Coronary artery (tissue), 2 donors: ENCODE measurements at places on chromosomes 7 and 10.

DNA sequence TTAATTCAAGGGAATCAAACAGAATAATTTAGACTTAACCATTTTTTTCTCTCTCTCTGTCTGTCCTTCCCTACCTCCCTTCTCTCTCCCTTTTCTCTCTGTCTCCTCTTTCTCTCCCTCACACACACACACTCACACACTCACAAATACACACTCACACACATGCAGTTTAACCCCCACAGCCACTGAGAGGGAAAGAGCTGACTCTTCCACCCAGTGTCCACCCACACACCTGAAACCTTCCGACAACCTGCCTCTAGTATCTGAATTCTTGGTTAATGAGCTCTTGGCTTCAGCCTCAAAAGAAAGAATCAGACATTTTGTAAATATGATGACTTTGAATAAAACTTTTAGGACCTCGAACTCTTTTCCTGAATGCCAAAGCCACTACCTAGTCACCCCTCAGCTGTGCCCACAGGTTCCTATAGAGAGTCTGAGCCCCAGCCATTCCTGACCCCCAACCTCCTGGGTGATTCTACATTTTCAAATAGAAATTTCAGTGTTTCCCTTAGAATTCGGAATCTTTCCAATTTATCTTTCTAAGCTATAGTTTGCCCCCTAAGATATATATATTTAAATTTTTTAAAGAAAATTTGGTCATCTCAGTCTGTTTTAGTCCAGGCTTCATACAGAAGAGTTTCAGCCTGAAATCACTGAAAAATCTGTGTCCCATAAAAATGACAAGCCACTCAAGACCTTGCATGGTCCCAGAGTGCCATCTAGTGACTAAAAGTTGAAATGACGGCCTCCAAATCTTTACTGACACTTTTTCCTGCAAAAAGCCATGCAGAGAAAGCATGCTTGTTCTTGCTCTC lies 202.8 kb downstream of the IPMK start:
- DNase-seq, result no peak

DNA sequence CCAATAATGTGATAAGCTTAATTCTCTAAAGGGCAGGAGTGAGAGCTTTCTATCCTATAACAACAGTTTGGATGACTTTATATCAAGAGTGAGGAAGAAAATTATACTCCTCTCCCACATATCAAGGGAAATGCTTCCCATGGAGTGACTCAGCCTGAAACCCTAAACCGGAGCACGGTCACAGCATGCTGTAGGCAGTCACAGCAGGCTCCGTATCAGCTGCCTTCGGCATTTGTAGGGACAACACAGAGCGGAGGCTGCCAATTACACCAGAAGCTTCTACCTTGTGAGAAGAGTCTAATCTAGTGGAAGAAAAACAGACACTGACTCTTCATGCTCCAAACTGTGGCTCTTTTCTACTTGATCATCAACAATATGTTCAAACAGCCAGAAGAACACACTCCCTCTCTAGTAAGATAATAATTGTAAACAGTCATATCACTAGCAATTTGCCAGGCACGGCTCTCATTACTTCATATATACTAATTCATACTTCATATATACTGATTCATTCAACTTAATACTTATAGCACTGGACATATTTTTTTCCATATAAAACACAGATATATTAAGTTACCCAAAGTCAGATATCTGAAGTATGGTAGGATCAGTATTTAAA lies 65.9 kb downstream of the DGKB start:
- no peak for DNase-seq

GRCh38 chr10:92550924-92551323 lies 23.0 kb downstream of the IDE start:
- DNase-seq, result no peak

GRCh38 chr10:3255075-3255474 lies 82.5 kb upstream of the PITRM1 start:
- DNase-seq, result no peak

GRCh38 chr7:2687881-2688318 lies at the start of gene AMZ1:
Gene AMZ1, plus strand, starts transcription at chr7:2688202. Its CDS starts 12,250 bp downstream, at chr7:2700452.
- no peak for DNase-seq

DNA sequence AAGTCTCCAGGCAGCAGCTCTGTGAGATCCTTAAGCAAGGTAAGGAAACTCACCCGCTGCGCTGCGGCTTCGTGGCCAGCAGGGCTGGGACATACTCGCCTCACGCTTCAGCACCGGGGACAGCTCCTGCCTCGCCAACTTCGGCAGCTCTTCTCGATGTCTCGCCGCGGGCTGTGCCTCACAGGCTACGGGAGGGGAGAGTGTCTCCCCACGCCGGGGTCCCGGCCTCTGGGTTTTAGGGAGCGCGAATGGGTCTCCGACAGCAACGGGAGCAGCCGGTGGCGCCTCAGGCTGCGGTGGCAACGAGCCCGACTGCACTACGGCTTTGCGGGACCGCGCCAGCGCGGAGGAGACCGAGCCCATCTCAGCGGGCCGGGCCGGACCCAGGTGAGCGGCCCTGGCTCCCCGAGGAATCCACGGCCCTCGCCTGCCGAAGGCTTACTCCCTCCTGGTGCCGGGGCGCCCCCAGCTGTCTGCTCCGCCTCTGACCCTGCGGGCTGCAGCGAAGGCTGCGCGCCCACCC lies 62.4 kb downstream of the LSM5 start:
- DNase-seq, result no peak

GRCh38 chr7:146636033-146636356 lies 519.4 kb downstream of the CNTNAP2 start:
- DNase-seq, result no peak

DNA sequence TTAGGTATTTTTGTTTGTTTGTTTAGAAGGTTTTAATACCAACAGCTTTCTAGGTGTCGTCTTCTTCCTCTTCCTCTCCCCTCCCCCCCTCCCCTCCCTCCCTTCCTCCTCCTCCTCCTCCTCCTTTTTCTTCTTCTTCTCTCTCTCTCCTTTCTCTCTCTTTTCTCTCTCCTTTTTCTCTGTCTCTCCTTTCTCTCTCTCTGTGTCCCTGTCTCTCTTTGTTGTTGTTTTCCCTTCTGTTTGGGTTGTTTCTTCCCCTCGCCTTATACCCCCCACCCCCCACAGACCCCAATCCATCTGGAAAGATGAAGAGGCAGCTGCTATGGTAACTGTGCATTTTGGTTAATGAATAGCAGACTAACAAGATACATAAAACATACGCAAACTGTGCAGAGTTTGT lies 75.5 kb downstream of the BTRC start:
- no peak for DNase-seq

DNA sequence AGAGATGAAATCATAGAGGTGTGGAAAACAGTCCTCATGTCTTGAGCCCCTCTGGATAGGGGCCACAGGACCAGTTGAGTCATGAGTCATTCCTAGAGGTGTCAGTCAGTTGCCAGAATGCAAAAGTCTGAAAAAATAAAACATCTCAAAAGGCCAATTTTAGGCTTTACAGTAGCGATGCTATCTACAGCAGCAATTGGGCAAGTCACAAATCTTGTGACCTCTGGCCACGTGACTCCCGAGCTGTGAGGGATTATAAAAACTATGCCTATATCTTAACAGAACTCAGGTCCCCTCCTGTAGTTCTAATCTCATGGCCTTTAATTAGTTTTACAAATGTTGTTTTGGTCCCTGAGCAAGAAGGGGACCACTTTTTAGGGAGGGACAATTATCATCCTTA lies 15.6 kb upstream of the TAS2R41 start:
- DNase-seq, result no peak

DNA sequence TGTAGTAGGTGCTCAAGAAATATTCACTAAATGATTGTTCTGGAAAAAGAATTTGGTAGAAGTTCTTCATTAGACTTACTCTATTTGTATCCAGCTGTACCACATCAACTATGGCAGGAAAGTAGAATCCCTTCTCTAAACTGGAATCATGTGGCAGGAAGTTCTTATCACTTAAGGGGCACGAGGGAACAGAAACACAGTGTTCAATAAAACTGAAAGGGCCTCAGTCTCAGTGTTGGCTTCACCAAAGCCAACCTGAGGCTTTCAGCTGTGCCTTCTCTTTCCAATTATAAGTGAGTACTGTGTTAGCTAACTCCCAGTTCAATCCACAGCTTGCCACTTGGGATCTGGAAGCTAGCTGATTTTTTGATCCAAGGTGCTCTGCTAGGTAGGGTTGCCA lies 257.6 kb upstream of the LRGUK start:
- DNase-seq, result no peak

DNA sequence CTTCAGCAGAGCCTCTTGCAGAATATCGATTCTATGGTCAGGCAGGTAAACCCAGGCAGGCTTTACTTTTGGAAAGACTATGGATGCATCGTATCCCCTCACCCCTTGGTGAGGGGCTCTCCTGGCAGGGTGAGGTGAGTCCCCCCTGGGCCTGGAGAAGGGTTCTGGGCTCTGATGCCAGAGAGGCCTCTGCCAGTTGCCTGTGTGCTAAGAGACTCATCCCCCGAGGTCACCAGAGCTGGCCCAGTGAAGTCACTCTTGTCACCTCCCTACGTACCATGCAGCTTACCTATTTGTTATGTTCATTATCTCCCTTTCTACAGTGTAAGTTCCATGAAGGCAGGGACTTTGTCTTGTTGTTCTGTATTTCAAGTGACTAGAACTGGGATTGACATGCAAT lies 51.3 kb downstream of the TSPAN15 start:
- DNase-seq, result no peak

- DNase-seq, result no peak
Measured at GRCh38 chr10:76040107-76040829, 608.8 kb downstream of the LRMDA start.

- DNase-seq, result no peak
Measured at GRCh38 chr10:58237014-58237834, 30.5 kb downstream of the IPMK start.

- DNase-seq, result no peak
Measured at GRCh38 chr10:132855889-132856288, 69.9 kb upstream of the NKX6-2 start.

DNA sequence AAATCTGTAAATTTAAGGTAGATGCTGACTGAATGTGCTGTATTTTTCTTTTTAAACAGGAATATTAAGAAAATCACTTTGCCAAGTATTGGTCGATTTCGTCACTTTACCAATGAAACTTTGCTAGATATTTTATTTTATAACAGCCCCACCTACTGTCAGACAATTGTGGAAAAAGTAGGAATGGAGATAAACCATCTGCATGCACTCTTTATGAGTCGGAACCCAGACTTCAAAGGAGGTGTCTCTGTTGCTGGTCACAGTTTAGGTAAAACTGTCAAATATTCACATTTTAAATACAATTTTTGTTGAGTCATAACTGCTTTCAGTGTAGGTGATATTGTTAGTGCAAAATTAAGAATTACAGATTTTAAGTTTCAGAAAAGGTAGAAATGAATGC lies 25.2 kb downstream of the SEC23IP start:
- DNase-seq, result no peak

- DNase-seq, result no peak
Measured at GRCh38 chr7:70376561-70377031, 755.3 kb upstream of the GALNT17 start.

GRCh38 chr10:5195727-5196374 lies 786 bp upstream of the AKR1C4 start:
- no peak for DNase-seq

DNA sequence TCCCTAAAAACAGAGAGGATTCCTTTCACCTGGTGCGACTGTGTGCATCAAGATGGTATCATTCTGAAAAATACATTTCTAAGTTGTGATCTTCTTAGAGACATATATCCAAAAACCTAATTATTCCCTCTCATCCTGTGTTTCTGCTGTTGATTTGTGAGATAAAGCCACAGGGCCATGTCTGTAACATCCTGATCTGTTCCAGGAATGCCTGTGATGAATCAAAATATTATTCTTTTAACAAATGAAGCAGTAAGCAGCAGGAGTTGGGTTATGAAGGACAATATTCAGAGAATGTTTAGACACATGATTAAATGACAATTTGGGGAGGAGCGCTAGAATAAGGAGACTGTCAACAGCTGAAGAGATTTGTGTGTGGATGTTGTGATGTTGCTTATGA lies 731.4 kb downstream of the KCNMA1 start:
- DNase-seq, result no peak

- DNase-seq, result no peak
Measured at GRCh38 chr7:102859799-102860125, 53.0 kb upstream of the LRRC17 start.

- no peak for DNase-seq
Measured at GRCh38 chr10:127485153-127485857, 63.8 kb upstream of the NPS start.

- DNase-seq, result no peak
Measured at GRCh38 chr10:98778277-98778759, 331.6 kb upstream of the HPS1 start.

DNA sequence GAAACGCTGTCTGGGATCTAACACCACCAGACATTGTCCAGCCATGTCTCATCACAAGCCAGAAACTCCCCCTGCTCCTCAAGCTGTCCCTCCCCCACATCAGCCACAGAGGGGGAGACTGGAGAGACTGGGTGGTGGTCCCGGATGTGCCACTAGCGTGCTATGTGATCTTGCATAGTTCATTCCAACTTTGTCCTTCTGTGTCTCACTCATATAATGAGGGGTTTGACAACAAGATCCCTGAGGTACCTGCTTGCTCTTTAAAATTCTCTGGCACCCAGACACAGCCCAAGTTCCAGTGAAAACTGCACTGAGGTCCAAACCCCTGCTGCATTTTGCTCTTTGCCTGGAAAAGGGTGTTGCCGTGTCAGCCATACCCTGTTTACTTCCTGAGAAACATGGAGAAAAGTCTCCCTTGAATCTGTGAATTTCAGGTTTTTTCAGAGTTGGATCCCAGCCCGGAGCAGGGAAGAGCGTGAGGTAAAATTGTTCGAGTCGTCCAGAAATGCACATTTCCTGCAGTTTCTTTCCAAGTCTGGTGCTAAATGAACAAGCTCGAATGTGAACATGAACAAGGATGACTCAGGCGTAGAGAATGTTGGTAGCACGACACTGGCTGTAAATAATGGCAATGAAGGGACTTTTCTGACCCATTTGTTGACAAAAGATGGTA lies 156.6 kb downstream of the CCDC3 start:
- DNase-seq, result no peak

DNA sequence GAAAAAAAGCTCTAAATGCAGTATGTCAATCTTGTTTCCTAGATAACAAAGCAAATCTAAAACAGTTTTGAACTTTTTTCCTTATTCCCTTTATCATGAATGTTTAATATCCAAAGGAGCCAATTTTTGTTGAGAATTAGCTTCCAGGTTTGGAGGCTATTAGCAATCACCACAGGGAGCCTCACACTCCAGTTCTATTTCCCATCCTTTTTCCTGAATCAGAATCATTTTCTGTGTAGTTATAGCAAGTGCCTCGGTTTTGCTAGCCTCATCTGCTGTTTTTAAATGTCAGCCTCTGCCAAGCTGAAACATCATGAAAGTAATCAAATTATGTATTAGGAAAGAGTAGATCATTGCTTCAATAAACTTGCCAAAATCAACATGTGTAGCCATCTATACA lies 357.5 kb upstream of the LRGUK start:
- DNase-seq, result no peak

DNA sequence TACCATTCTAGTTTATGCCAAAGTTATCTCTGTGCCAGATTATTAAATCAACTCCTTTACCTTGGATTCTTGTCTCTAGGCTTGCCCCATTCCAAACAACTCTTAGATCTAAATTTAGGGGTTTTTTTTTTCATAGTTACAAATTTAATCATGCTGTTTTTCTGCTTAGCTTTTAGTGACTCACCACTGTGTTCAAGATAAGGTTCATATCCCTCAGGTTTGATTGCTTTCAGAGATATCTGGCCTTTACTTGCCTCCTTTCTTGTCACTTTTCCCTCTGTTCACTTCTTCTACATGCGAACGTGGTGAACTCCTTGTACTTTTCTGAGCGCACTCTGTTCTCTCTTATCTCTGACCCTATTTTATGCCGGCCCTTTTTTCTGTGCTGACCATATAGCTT lies 78.2 kb downstream of the VPS50 start:
- DNase-seq, result no peak

- no peak for DNase-seq
Measured at GRCh38 chr7:158695726-158696452, 8.7 kb downstream of the NCAPG2 start.
